Activated naive CD8-positive, alpha-beta T cell treated with anti-CD3 and anti-CD28 coated beads for 36 hours (primary cell): ENCODE measurements at places on chromosomes 5 and 9.

- DNase-seq, result peak; percentile 51
Measured at GRCh38 chr5:75510836-75511434, 494 bp downstream of the CERT1 start.

GRCh38 chr9:136082496-136083361 lies 12.4 kb downstream of the NACC2 start:
- DNase-seq, result no peak

DNA sequence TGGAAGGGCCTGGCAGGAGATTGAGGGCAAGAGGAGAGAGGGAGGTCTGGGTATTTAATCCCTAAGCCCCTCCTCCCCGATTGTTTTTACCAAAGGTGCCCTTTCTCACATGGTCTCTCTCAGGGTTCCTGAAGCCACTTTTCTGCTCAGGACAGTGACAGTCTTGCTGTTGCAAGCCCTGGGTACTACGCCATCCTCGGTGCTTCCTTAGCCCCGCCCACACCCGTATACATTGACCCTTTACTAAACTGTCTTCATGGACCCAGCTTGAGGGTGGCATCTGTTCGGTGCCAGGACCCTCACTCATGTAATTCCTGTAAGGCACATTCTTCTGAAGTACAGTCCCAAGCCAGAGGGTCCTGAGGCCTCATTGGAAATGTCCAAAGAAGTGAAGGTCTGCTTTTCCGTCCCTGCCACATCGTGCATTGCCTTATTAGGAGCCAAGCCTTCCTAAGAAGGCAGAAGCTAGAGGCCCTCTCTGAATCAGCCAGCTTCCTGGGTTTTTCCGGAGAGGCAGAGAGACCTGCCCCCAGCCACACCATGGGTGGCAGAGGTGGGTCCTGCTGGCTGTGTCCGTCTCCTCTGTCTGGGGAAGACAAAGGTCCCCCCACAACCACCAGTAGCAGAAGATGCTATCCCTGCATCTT lies 1.9 kb upstream of the SH3PXD2B start:
- no peak for DNase-seq

GRCh38 chr9:35945341-35946018 lies 12.5 kb downstream of the OR2S2 start:
- DNase-seq, result peak; percentile 64

GRCh38 chr9:115850548-115851304 lies 302.9 kb upstream of the PAPPA start:
- DNase-seq, result no peak

DNA sequence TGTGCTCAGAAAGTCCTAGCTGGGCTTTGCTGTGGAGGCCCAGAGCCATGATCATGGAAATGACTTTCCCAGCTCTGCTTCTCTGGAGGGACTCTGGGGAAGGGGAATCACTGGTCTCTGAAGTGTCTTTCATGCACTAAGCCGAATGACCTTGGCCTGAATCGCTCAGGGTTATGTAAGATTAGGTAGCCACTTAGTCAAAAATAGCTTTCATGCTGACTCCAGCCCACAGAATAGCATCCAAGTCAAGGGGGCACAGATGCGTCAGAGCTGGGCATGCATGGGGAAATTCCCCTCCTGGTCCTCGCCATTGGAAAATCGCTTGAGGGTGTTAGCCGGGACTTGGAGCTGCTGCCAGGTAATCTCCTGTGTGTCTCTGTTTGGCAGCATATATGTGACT lies 36.1 kb upstream of the PPARGC1B start:
- no peak for DNase-seq

- no peak for DNase-seq
Measured at GRCh38 chr9:134444038-134444315, 117.7 kb downstream of the RXRA start.

DNA sequence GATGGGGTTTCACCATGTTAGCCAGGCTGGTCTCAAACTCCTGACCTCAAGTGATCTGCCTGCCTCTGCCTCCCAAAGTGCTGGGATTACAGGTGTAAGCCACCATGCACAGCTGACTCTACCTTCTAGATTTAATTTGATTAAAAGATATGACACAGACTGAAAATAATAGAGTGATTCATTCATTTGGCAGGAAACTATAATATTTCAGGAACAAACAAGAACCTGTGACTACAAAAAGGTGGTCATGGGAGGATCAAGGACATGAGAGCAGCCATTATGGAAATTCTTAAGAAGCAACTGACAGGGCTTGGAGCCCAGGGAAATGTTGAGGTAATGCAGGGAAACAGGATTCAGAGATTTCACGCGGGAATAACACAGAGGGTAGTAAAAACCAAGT lies 265.5 kb upstream of the DAP start:
- DNase-seq, result no peak

- no peak for DNase-seq
Measured at GRCh38 chr5:56250011-56250410, 16.9 kb upstream of the ANKRD55 start.

DNA sequence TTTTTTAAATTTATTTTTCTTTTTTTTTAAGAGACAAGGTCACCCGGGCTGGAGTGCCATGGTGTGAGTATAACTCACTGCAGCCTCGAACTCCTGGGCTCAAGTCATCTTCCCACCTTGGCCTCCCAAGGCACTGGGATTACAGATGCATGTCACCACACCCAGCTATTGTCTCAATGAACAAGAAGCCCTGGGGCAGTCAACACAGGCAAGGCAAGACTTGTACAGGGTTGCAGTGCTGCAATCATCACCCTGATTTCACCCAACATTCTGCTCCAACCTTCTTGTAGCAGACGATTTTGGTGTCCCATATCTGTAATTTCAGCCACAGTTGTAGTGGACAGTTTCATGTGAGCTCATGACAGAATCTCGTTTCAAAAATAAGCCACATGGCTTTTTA lies 205.8 kb upstream of the KIF2A start:
- DNase-seq, result no peak

- DNase-seq, result no peak
Measured at GRCh38 chr5:53926026-53926425, 365.6 kb downstream of the NDUFS4 start.

DNA sequence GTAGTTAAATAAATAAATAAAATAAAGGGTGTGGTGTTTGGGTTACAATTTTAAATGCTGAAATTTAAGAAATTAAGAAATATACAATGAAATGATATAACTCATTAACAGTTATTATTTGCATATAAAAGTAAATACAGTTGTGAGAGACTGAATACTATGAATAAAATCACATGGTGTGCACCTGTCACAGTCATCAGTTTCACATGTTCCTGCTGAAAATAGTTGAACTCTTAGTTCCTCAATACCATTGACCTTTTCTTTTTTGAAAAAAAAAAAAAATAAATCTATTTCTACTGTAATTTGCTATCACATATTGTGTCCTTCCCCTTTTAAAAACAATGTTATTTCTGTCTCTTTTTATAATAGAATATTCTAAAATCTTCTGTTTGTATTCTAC lies 130.9 kb upstream of the CHD1 start:
- DNase-seq, result no peak

- no peak for DNase-seq
Measured at GRCh38 chr5:76069061-76069735, 14.0 kb upstream of the SV2C start.

- DNase-seq, result no peak
Measured at GRCh38 chr5:37717613-37718431, 122.0 kb downstream of the GDNF start.

DNA sequence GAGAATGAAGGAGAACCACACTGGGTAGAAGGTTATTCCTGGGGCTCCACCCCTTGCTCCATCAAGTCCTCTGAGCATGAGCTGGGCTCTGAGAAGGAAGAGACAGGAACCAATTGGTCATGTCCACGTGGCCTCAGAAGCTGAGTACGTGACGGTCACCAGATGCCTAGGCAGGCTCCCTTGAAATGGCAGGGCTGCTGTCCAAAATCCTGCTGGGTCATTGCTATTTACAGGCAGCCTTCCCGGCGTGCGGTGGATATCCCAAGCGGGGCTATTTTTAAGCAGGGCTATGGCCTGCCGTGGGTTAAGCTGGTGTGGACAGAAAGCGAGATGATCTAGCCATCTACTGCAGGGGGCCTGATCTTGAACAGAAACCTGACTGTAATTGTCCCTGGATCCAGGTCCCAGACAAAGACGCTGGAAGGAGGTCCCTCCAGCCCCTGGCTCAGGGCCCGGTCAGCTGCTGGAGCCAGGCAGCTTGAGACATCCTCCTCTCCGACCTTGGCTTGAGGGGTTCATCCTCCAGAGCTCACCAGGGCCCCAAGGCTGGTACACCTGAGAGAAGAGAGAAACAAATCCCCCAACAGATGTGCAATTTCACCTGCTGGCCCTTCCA lies 550 bp upstream of the CKMT2 start:
- no peak for DNase-seq

- no peak for DNase-seq
Measured at GRCh38 chr9:130892477-130893304, 3.9 kb downstream of the QRFP start.

DNA sequence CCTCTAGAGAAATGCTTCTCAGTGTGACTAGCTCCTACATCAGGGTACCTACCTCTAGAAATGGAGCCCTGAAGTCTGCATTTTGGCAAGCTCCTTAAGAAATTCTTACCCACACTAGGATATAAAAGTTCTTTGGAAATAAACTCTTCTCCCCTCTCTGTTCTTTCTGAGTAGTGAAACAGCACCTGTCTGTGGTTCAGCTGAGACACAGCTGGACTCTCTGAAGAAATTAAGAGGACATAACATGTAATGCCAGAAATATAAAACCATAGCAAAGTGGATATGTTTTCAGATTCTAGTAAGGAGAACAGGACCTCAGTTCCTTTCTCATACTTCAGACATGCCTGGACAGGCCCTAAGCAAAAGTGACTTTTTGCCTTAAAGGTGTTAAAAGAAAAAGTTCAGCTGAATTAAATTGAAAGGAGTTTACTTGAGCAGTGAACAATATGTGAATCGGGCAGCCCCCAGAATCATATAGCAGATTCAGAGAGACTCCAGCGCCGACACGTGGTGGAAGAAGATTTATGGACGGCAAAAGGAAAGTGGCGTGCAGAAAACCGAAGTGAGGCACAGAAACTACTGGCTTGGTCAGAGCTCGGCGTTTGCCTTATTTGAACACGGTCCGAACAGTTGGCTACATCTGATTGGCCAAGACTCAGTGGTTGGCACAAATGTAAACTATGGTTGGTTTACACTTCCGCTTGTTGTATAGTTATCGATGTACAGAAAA lies 64.5 kb downstream of the PRKACG start:
- DNase-seq, result peak; percentile 33

DNA sequence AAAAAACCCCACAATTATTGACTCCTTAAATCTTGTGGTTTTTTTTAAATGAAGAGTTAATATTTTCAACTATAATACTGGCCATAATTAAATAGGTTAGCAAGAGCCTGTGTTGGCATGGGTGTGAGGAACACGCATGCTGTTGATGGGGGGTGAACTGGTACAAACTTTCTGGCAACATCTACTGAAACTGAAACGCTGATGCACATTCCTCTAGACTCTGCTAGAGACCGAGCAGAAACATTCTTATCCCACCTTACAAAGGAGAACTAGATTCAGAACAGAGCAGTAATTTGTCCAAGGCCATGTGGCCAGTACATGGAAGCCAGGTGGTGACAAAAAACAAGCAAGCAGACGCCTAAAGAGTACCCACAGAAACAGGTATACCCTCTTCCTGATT lies 2.4 kb downstream of the BICD2 start:
- no peak for DNase-seq

DNA sequence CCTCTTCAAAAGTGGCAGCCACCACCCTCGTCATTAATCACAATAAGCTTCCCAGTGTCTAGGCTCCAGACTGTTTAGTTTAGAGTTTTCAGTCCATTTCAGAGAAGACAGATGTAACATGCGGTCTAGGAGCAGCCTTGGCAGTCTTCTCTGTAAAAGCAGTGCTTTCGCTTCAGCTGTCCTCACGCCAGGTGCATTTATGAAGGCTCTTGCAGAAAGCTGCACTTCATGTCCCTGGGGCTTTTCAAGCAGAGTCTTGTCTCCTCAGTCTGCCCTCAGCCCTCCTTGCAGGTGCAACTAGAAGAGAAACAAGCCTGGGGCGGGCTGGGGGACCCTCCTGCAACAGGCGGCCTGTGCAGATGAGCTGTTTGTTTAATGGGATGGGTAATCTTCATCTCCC lies 281.9 kb downstream of the DRD1 start:
- no peak for DNase-seq

DNA sequence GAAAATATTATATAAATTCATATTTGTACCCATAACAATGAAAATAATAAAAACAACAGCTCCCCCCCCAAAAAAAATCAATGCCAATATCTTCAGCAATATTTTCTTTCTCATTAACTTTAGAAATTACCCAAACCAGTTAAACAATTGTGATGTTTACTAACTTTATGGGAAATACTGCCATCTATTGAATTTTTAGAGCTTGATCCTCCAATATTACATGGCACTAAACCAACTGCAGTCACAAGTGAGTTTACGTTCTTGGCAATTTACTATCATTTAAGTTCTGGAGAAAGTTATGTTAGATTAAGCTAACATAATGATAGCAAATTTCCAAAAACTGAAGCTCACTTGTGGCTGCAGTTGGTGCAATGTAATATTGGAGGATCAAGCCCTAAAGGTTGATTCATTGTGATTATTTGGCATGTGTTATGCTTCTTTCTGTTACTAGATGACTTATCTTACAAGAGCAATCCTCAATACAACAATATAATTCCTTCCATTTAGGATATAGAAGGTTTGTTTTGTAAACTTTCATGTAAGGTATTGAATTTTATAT lies 379.5 kb downstream of the CDH18 start:
- DNase-seq, result no peak

- DNase-seq, result no peak
Measured at GRCh38 chr5:59843511-59844213, 49.9 kb downstream of the PDE4D start.

DNA sequence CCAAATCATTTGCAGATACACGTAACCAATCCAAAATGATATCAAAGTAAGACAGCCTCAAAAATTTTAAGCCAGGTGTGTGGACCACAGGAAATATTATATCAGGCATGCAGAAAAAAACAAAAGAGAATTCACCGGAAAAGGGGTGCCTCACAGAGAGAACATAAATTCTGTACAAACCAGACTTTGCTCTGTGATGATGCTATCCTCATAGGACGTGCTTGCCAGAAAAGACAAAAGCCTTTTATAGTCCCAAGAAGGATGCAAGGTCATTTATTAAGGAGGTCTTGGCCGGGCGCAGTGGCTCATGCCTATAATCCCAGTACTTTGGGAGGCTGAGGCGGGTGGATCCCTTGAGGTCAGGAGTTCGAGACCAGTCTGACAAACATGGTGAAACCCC lies 16.8 kb upstream of the ATP6V1G1 start:
- no peak for DNase-seq
